Vagina (tissue), 2 donors: ENCODE measurements at places on chromosomes 6 and 20.

GRCh38 chr6:111503194-111503593, 20.2 kb upstream of the REV3L start:
- no peak for DNase-seq

GRCh38 chr6:72622094-72622940, 453 bp downstream of the KCNQ5 start:
- no peak for DNase-seq

GRCh38 chr6:138659998-138660397, 113.6 kb upstream of the CCDC28A start:
- no peak for DNase-seq

- no peak for DNase-seq
These were observed 7.4 kb upstream of the CD24 start for GRCh38 chr6:106981926-106982325.

DNA sequence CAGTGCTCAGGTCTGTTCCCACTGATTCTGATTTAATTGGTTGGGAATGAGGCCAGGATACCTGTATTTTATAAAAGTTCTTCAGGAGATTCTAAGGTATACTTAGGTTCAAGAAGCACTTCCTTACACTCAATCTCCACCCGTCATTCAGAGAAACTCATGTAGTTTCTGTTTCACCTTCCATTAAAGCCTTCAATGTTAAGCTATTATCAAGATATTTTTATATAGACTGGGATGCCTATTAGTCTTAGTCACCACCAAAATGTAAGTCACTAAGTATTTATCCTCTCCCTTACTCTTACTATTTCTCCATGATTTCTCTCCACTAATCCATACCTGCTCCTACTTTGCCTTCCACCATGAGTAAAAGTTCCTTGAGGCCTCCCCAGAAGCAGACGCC, 38.1 kb upstream of the GCLC start:
- DNase-seq: no peak

- no peak for DNase-seq
These were observed 71.4 kb upstream of the DUSP22 start for GRCh38 chr6:220721-221475.

GRCh38 chr6:22512686-22513427, 56.5 kb upstream of the HDGFL1 start:
- DNase-seq: no peak

GRCh38 chr6:118523216-118523615, 24.9 kb upstream of the PLN start:
- DNase-seq: no peak

- no peak for DNase-seq
These were observed 177.1 kb upstream of the ARID1B start for GRCh38 chr6:156599978-156600590.

DNA sequence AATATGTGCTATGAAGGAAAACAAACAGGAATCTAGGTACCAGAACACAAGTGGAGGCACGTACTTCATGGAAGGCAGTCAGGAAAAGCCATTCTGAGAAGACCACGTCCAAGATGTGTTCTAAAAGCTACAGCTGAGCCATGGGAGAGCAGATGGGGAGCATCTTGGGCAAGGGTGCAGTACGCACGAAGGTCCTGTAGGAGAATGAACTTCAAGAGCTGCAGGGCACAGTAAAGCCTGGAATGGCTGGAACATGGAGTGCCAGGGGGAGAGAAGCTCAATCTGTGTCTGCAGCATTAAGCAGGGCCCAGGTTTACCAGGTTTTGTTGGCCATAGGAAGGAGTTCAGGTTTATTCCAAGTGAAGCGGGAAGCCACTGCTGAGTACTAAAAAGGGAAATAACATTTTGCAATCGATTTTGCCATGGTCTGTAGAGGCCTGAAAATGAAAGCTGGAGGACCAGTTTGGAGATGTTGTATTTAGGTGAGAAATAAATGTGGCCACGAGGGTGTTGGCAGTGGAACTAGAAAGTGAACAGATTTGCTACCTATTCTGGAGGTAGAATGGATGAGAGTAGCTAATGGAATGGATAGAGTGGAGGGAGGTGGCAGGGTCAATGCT, 29.9 kb downstream of the ADTRP start:
- no peak for DNase-seq

DNA sequence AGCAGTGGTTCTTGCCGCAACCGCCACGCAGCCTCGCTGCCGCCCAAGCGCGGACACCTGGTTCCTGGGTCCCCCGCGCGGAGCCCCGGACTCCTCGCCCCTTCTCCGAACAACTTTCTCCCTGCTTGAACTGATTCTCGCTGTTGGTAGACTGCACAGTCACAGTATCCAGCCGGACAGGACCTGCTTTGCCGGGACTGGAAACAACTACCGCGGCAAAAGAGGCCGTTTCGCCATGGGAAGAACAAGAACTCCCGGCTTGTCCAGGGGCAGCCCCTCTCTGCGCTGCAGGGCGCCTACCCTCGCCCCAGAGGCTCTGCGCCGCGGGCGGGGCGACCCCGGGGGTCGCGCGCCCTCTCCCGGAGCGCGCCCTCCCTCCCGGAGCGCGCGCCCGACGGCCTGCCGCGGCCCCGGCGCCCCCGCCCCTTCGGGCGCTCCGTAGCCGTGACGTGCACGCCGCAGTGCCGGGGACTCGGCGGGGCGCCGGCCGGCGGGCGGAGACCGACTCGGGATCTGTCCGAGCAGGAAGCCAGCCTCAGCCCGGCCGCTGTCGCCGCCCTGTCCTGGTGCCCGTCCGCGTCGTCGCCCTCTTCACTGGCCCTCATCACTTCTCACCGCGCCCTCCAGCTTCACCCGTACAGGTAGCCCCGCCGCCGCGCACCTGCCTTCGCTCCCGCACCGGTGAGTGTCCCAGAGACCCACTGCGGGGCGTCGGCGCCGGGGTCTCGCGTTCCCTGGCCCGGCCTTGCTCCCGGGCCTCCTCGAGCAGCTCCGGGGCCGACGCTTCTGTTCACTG, at the start of gene MYO6:
Gene MYO6 (plus strand): TSS at position 497 of the 796 bp plus-strand sequence. CDS start 68,309 bp downstream, outside the sequence.
- peak; percentile 88 for DNase-seq

GRCh38 chr6:43296780-43297497, 1.1 kb upstream of the SLC22A7 start:
- no peak for DNase-seq

GRCh38 chr20:40019510-40019909, 669.5 kb downstream of the MAFB start:
- DNase-seq: no peak

GRCh38 chr6:56381801-56382251, 134.4 kb upstream of the COL21A1 start:
- DNase-seq: no peak

DNA sequence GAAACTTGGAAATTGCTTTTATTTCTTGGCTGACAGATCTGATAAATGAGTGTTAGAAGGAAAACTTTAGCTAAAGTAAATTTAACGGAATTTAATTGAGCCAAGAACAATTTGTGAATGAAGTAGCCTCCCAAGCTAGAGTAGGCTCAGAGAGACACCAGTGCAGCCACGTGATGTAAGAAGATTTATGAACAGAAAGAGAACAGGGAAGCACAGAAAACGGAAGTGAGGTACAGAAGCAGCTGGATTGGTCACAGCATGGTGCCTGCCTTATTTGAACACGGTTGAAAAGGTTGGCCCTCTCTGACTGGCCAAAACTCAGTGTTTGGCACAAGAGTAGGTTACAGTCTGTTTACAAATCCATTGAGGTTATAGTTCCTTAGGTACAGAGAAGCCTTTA, 29.5 kb upstream of the IFNGR1 start:
- no peak for DNase-seq

- no peak for DNase-seq
These were observed 347.0 kb downstream of the CDH4 start for GRCh38 chr20:61599061-61599531.

DNA sequence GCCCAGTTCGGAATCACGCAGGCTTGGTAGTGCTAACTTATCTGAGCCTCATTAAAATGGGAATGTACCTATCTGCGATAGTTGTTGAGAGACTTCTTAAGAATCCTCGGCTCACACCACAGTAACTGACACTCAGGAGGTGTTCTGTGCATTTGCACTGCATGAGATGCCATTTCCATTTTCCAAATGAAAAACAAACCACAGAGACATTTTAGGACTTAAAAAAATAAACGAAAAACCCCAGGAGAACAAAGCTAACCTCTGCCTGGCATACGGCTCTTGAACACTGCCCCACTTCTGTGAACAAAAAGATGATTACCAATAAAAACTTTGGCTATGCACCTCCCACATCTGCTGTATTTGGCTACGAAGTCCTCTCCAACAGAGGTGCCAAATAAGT, 37.6 kb downstream of the BEND3 start:
- DNase-seq: no peak

GRCh38 chr20:9408422-9409300, 105.7 kb upstream of the LAMP5 start:
- no peak for DNase-seq
